Stimulated activated CD8-positive, alpha-beta memory T cell treated with anti-CD3 and anti-CD28 coated beads, Interleukin-7, amount 100 ng/mL, for 48 hours (primary cell): ENCODE measurements at places on chromosomes 3 and 15.

GRCh38 chr3:136385457-136385856, 135.3 kb downstream of the PCCB start:
- no peak for DNase-seq

GRCh38 chr3:116433552-116433951, 11.7 kb downstream of the LSAMP start:
- no peak for DNase-seq

DNA sequence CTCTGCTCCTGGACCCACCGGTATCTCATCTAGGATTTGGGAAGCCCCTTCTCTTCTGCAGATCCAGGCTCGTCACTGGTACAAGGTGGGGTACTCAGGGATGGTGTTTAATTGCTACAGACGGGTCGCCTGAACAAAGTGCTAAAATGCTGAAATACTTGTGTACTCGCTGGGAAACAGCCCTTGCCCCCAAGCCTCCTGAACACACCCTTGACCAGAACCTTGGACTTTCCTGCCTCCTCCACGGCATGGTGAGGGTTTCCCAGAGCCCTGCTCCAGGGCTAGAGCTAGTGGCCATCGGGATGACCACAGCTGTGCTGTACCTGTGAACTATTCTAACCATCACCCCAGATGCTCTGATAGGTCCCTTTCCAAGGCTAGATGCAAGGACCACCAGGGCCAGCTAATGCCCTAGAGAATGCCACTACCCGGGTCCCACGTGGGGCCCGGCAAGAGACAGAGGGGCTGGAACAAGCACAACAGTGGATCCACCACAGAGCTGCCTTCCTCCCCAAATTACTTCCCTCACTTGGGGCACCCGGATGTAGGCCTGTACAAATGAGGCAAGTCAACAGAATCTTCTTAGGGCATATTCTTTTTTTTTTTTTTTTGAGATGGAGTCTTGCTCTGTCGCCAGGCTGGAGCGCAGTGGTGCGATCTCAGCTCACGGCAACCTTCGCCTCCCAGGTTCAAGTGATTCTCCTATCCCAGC, 267.3 kb downstream of the FOXP1 start:
- no peak for DNase-seq

GRCh38 chr3:194397757-194398312, 1.2 kb downstream of the GP5 start:
- DNase-seq, result no peak

DNA sequence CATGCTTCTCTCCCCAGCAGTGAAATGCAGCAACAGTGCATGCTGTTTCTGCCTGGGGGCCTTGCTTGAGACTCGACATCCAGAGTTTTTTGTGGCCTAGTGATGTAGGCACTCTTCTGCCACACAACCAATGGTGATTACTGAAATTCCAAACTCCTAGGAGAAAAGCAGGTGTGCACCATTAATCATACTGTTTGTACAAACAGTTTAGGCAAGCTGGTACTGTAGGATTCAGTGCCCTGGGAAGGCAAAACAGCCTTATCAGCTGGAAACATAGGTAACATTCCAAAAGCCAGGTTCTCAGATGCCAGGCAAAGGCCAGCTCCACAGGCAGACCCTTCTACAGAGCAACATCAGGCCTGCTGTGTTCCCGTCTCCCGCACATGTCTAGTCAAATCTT, 17.5 kb upstream of the RBP1 start:
- no peak for DNase-seq

DNA sequence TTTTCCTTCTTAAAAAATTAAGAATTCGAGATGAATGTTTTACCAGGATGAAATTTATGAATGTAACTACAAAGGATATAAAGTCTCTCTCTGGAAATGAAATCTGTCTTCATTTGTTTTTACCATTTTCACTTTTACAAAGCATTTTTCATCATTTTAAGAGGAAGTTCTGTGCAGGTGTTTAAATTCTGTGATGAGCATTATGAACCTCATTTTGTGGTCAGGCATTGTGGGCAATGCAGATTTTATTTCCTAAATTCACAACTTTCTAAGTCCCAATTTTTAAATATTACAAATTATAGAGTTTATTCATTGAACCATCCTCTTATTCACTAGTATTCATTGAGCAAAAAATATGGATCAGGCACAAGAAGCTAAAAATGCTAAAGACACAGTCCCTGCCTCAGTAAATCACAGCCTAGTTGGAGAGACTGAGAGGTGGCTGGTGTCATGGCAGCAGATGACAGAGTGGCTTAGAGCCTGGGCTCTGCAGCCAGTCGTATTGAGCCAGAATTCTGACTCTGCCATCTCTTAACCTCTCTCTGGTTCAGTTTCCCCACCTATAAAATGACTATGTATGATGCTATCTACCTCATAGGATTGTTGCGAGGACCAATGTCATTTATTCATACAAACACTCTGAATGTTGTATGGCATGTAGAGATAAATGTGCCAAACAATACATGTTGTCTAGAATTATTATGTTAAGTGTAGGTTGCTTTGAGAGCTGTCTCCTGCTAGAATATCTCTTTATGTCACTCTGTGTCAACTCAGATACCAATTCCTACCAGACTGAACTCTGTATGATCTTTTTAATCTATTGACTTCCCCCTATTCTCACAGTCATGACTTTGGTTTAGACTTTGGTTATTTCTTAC, 7.5 kb upstream of the TGFBR2 start:
- no peak for DNase-seq

DNA sequence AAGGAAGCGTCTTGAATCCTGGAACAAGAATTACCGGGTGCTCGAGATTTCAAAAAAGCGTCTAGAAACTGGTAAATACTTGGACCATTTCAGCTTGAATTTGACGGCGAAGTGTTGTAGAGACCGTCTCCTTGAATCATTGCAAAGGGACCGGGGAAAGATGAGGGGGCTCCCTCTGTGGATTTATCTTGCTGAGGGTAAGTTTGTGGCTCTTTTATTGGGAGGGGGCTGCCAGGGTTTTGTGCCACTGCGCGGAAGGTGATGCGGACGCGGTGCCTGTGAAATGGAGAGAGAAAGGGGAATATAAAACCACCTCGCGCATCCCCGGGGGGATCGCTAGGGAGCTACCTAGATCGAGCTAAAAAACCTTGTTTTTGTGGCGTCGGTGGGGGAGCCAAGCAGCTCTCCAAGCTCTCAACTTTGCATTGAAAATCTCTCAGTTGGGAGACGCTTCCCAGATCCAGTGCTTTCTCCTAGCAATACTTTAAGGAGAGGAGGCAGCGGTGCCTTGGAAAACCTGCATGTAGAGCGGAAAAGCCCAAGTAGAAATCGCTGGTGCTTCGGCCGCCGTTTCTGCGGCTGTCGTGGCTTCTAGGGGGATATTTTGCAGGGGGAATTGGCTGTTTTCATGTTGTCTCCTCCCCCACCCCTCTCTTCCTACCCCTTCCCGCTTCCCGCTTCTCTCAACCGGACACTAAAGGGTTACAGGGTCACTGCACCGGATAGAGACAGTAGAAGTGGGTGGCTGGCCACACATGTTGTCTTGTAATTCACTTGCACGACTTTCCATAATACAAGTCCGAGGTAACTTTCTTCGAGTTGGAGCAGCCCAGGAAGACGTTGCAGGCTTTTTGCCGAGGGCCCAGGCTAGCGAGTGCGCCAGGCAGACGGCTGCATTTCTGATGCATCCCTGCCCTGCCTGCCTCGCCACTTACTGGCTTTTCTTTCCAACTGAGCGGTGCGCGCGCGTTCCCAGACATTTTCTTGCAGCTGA, 187.6 kb downstream of the NLGN1 start:
- DNase-seq, result no peak

DNA sequence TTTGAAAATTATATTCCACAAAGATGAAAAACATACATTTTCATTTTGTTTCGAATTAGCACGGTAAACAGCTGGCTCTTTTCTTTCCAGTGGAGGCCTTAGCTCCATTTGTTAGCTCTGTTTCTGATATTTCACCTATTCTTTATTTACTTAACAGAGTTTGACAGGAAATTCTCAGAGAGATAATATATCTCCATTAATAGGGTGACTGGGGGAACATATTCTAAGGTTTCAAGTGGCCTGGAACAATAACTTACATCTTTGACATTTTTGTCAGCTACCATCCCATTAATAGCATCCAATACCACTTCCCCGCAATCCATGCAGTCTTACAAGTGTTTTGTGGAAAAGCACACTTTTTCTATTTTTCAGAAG, 577.6 kb upstream of the MDFIC2 start:
- no peak for DNase-seq

DNA sequence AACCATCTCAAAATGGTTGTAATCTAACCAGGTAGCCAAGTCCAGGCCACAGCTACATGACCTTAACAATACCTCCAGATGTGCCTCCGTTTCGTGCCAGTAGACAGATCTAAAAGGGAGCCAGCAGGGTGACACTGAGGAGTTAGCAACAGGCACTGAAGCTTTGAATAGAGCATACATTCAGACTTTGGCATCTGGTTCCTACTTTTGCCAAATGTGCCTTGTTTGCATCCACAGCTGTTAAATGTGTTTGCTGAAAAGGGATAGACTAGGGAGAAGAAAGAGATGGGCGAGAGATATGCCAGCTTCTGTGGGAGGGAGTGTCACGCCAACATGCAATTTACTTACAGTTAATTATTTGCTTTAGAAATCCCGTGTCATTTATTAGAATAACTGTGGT, 1433.9 kb upstream of the CADM2 start:
- DNase-seq, result no peak
